ENCODE measurements at places on chromosomes 1 and 21.

GRCh38 chr1:18256282-18257235 lies 149.0 kb downstream of the IGSF21 start:
- DNase-seq = no peak

DNA sequence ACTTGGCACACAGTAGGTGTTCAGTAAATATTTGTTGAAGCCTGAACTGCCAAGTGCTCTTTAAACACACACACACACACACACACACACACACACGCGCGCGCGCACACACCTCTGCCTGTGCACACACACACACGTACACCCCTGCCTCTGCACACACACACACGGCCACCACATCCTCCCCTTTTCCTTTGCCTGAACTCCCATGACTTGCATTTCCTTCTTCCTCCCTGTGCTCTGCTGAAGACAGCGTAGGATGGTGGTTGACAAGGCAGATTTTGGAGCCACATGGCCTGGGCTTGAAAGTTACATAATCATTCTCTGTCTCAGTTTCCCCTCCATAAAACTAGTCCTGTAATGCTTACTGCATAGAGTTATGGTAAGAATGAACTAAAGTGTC lies 712.3 kb downstream of the PTPRU start:
- no peak for DNase-seq

GRCh38 chr1:91075233-91076135 lies 53.6 kb upstream of the ZNF644 start:
- no peak for DNase-seq

GRCh38 chr1:205041001-205041715 lies 1.9 kb upstream of the CNTN2 start:
- peak; percentile 68 for DNase-seq

DNA sequence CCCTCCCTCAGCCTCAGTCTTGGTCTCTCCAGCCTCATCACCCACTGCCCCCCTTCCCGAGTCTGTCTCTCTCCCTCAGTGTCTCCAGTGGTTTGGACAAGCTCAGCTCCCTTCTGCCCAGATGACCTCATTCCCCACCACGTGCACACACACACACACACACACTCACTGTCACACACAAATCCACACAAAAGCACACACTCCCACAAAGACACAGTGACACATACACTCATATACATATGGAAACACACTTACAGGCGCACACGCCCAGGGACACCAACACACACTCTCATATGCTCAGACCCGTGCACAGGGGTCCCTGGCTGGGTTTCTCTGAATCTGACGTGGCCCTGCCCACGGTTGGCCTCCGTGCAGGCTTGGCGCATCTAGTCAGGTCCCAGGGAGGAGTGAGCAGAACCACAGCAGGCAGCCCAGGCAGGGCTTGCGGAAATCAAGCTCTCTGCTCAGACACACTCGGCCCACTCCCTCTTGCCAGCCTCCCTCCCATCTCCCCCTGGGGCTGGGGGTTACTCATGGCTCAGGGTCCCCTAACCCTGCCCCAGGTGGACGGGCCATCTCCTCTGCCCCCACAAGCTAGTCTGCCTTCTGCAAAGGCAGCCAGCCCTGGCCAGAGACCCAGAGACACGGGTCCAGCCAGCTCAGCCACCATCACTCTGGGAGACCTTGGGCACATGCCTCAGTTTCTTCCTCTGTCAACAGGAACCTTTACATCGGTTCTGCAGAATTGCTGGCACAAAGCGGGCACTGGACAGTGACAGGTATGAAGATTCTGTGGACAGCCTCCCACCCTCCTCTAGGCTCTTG lies 38.5 kb upstream of the FAM131C start:
- no peak for DNase-seq

DNA sequence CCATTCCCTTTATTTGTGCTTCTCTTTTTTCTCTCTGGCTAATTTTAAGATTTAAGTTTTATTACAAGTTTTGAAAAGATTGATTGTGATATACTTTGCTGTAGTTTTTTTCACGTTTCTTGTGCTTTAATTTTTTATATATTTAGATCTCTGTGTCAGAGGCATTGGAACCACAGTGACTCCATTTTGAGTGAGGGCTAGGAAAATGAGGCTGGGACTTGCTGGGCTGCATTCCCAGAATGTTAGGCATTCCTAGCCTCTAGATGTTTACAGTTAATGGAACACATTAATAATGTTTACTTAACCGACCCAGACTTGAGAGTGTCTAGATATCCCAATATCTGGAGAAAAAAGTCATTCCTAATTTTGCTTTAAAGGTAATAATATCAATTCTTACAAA lies 939.4 kb downstream of the BRINP3 start:
- no peak for DNase-seq

- no peak for DNase-seq
Observed at GRCh38 chr1:67687649-67688048, 2.6 kb downstream of the GADD45A start.

GRCh38 chr1:235277709-235278108 lies 50.3 kb downstream of the ARID4B start:
- no peak for DNase-seq

- DNase-seq = no peak
Observed at GRCh38 chr1:219917281-219917680, 11.1 kb downstream of the SLC30A10 start.

DNA sequence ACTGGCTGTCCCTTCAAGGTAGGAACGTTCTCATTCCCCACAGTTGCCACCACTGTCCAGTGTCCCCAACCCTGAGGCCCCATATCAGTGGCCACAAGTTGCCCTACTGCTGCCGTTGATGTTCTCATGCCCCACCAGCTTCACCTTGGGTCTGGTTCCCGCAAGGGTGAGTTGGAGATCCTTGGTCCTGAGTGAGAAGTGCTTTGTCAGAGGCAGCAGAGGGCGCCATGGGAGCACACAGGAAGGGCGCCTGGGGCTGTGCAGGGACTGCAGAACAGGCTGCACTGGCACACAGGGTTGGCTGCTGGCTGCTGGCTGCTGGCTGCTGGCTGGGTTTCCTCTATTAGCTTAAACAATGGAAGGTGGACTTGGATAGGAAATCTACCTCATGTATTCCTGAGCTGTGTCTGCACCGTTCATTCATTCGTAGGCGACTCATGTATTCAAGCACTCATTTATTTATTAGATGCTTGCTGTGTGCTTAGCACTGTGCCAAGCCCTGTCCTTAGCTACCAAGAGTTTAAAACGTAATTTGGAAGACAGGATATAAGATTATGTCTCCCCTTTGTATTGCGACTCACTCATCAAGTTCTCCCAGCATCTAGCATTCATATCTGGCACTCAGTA lies 2.1 kb upstream of the S100A9 start:
- peak; percentile 76 for DNase-seq

DNA sequence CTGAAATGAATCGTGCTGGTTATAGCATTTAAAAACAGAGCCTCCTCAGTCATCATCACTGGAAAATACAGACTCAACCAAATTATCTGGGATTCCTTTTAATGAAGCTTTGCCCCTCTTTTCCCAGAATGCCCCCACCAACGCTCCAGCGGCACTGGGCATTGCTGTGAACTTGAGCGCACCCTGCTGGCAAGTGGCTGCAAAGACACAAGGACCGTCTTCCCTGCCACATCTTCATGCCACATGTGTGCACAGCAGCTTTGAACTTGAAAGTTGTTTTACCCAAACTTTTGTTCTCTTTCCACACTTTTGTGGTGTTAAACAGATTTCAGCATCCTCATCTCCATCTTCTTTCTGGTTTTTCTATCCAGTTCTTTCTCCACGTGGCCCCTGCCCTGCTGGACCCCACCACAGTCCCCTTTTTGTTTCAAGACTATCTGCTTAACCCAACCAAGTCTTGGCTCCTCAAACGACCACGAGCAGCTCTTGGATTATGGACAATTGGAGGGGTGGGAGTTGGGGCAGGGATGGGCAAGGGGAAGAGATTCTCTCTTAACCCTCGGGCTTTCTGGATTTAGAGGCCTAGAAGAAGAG lies 12.8 kb upstream of the LMX1A start:
- no peak for DNase-seq

- no peak for DNase-seq
Observed at GRCh38 chr1:180530501-180530900, 28.1 kb upstream of the ACBD6 start.

GRCh38 chr1:63408331-63408730 lies 40.9 kb downstream of the ALG6 start:
- no peak for DNase-seq

DNA sequence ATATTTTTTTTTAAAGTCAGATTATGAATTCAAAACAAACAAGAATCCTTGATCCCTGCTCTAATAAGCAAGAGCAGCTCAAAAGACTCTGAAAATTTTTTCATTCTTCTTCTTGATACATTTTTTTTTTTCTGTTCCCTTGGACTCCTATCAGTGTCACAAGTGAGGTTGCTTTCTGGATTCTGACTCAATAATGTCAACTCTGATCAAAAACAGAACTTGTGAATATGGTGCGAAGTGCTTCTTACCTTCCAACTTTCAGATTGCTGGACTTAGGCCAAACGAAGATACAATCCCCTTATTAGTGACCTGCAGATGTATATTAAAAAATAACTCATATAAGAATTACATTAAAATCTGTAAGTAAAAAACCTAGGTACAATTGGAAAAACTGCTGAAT lies 136.1 kb downstream of the GPATCH2 start:
- DNase-seq = no peak

DNA sequence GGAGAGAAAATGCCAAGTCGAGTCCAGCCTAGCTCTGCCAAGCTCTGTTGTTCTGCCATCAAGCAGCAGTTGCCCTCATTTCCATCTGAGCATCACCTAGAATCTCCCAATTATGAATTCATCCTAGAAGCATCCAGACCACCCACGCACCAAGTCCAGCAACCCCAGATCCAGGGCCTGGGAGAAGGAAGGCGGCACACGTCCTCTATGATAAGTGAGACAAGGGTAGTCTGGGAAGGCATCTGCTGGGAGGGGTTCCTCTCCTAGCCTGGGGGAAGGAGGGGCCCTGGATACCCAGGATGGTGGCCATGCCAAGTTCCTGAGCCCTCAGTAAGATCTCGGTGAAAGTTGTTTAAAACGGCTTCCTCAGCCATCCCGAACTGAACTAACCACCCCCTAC lies 70.7 kb downstream of the VWA5B1 start:
- DNase-seq = no peak

GRCh38 chr1:207021876-207022596 lies 10.5 kb downstream of the C1orf116 start:
- DNase-seq = no peak

DNA sequence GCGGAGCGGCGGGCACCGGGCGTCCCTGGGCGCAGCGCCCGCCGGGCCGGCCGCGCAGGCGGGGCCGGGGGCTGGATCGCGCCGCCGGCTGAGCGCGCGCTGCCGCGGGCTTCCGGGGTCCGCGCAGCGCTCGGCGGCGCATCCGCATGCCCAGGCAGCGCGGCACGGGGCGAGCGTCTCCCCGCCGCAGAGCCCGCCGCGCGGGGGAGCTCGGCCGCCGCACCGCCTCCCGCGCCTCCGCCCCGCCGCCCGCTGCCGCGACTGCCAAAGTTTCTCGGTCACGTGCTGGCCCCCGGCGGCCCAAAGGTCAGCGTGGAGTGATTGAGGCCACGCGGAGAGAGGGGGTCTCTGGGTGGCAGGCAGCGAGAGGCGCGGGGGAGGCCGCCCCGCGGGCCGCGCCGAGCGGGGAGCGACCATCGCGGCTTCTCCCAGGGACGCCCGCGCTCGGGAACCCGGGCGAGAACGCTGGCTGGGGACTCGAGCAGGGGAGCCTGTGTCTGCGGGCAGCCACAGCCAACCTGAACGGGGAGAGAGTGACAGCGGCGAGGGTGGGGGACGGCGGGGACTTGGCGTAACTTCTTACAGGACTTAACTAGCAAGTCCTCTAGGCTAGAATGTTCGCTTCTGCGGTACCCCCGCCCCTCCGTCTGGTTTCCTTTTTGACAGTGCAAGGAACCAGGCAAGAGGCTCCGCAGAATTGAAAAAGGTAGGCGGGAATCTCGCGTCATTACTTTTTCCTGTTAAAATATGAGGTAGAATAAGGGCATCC lies at the start of gene ILDR2:
Gene ILDR2, minus strand, starts transcription at position 180 of the 769 bp plus-strand sequence. CDS start 272 bp downstream, outside the sequence.
- peak; percentile 33 for DNase-seq

- DNase-seq = peak; percentile 62
Observed at GRCh38 chr1:65266476-65266875, 42.9 kb upstream of the DNAJC6 start.

DNA sequence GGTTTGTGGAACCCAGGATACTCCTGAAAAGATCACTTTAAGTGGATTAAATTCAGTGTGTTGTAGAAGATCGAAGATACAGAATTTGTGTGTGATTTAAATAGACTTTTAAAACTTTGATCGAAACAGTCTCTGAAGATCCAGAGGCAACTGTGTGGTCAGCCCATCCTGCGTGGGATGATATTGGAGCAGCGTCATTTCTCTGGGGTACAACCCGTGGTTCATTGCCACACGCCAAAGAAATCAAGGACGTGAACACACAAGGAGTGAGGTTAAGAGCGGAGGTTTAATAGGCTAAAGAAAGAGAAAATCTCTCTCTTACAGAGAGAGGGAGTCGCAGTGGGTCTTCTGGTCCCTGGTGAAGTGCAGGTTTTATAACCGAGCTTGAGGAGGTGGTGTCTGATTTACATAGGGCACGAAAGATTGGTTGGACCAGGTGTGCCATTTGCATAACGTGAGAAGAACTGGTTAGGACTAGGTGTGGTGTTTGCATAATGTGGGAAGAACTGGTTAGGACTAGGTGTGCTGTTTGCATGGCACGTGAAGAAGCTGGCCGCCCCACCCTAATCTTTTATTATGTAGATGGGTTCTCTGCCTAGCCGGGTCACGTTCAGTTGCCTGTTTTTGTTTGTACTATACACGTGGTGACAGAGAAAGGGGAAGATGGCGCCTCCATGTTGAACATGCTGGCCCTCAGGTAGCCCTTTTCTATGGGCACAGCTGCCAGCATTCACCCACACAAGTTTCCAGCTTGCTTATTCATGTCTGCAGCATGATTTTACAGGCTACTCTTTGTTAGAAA lies 82.3 kb downstream of the ADSS2 start:
- DNase-seq = no peak

DNA sequence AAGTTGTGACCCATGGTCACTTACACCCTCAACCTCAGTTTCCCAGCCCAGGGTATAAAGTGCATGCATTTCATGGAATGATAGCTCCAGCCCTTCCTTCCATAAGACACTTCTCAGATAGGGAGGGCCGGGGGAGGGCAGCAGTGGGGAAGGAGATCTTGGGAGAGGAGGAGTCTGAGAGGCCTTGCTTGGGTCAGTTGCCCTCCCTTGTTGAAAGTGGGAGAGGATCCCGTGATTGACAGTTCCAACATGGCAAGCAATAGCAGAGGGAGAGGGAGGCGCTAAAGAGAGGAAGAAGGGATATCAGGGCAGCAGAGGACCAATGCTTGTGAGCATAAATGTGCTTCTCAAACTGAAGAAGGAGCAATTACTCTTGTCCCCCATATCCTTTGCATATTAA lies 244.4 kb downstream of the CHRM3 start:
- DNase-seq = no peak

- DNase-seq = no peak
Observed at GRCh38 chr1:169487561-169487960, 1.8 kb upstream of the SLC19A2 start.

DNA sequence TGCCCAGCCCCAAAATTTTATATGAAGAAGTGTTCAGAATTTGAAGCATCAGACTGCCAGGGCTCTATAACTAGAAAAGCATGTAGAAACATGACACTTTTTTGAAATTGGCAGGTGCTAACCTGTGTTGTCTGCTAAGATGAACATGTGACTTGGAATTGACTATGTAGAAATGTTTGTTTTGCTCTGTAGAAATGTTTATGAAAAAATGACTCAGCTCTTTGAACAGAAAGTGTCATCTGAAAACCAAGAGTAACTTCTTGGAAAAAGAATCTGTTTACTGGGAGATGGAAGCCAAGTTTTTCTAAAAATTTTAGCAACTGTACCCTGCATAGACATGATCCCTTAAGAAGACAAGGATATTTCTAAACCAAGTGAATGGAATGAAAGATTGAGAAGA lies 59.2 kb downstream of the LHX9 start:
- peak; percentile 21 for DNase-seq

GRCh38 chr1:33429856-33430691 lies 821 bp downstream of the PHC2 start:
- DNase-seq = peak; percentile 50

Data from NCI-H2171 treated with DMSO at 0.1 percent for 48 hours (cell line).